Right hindlimb (tissue), 1 donor: ENCODE measurements at places on chromosomes 16 and 17.

GRCh38 chr16:84544031-84544773, 39.7 kb upstream of the MEAK7 start:
- no peak for DNase-seq

GRCh38 chr16:81928975-81929374, 82.3 kb downstream of the SDR42E1 start:
- peak; percentile 44 for DNase-seq

DNA sequence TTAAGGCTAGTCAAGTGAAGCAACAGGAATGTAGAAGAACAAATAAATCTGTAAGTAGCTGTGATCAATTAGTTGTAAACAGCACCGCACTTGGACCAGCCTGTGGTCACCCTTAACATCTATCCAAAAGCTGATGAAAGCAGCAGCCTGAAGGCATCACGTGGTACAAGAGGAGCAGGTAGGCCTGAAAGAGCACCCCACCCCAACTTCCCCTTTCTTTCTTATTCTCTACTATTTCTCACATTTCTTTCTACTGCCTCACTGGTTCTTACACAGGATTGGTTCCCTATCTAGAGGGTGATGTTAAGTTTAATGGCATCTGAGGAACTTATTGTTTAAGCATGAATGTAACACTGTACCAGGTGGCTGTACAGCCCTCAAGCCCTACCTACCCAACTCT, 42.6 kb upstream of the CLEC18B start:
- DNase-seq: no peak

DNA sequence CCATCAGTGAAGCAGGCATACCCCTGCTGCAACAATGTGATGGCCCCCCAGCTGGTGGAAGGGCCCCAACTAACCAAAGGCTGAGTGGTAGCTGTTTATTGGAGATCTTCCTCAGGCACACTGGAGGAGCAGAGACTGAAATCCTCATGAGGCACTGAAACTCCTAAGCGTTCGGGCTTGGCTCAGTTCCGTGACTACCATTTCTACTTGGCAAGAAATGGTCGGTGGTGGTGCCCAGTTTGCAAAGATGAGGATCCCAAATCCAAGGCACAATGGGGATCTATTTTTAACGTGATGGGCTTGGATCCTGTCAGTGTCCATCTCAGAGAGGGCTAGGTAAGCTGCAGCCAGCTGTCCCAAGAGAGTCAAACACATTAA, 82.8 kb downstream of the TNFRSF13B start:
- no peak for DNase-seq

DNA sequence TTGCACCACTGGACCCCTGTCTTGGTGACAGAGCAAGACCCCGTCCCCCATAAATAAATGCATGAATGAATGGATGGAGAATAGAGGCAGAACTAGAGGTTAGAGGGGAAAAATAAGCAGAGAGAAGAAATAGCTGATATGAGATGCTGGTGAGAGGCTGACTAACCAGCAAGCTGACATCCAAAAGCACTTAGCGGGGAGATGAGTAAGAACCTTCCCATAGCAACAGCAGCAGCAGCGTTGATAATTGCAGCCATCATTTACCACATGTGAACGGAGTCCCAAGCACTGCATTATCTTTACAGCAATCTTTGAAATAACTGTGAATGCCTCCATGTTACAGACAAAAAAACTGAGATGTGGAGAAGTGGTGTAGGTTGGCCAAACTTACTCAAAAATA, 777.3 kb upstream of the EEF2KMT start:
- no peak for DNase-seq

DNA sequence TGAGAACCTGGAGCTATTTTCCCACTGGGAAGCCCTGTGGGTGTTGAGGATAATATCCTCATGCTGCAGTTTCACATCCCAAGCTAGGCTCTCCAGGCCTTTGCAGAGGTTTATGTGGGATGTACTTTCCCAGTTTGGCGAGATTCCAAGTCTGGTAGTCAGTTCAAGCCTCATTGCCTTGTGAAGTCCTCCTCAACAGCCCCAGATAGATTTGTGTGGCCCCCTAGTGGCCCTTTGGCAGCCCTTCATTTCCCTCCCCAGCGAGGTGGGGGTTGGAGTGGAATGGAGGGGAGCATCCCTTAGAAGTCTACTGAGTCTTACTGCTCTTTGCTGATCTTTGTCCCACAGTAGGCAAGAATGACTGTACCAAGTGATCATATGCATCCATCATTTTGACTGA, 137.9 kb downstream of the CDH11 start:
- DNase-seq: peak; percentile 57

GRCh38 chr16:65817799-65818198, 548.7 kb upstream of the CDH5 start:
- DNase-seq: no peak

- peak; percentile 4 for DNase-seq
Observed at GRCh38 chr16:27839419-27839818, 224.1 kb downstream of the GSG1L start.

GRCh38 chr17:740240-741017, 8.0 kb downstream of the TLCD3A start:
- DNase-seq: no peak

- no peak for DNase-seq
Observed at GRCh38 chr17:30173649-30174048, 57.0 kb downstream of the NSRP1 start.

DNA sequence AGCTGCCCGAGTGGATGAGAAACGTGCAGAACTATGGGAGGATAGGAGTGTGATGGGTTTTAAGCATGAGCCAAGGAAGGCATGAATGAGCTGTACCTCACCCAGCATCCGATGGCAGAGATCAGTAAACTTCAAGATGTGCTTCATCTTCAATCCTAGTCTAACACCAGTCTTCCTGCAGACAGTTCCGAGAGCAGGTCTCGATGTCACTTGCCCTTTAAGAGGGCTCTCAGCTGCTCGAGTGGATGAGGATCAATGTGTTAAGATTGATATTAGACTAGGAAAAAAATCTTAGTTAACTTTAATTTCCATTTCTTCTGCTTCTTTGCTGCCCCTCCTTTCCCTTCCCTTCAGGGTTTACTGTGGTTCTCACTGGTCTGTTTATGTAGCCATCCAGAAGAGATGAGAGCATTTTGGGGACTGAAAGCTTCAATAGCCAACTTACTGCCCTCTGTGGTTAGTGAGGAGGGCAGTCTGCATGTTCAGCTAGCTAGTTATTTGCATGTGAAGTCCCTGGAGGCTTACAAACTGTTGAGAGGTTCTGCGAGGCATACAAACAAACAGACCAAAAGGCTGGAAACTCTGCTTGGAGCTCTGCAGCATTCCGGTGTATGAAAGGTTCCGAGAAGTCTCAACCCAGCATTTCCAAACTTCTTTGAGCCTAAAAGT, 15.3 kb downstream of the KLHL36 start:
- no peak for DNase-seq

GRCh38 chr17:76076765-76077583, 2.0 kb upstream of the ZACN start:
- DNase-seq: peak; percentile 28

DNA sequence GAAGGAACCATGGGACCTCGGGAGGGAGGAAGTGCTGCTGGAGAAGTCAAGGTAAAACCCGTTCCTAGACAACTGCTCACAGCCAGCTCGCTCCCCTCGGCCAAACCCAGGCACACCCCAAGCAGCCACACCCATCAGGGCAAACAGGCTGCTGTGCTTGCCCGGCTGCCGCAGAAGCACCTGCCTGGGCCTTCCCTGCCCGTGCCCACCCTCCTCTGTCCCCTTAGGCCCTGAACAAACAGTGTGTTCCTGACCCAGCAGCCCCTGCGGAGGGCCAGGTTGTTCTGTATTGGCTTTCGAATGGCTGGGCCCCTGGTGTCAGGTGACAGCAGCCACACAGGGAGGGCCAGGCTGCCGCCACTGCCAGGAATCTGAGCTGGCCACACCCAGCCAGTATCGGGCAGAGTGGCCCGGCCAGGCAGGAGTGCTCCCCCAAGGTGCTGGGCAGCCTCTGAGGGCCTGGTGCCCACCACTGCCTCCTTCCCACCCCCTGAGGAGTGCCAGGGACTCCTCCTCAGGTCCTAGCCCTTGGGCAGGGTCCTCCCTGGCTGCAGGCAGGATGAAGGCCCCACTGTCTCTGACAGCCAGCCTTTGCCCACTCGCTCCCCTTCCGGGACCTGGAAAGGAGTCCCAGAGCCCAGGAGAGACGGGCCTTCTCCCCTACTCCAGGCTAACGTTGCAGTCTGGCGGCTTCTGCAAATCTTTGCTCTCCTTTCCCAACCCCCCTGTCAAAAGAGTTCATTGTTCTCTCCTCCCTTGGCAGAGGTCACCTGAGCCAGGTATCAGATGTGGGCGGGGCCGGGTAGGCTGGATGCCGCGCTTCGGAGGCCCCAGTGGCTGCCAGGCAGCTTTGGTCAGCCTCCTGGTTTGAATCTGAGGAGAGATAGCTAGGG, 24.0 kb downstream of the LLGL2 start:
- no peak for DNase-seq

GRCh38 chr16:23902748-23903414, 67.1 kb downstream of the PRKCB start:
- DNase-seq: no peak

DNA sequence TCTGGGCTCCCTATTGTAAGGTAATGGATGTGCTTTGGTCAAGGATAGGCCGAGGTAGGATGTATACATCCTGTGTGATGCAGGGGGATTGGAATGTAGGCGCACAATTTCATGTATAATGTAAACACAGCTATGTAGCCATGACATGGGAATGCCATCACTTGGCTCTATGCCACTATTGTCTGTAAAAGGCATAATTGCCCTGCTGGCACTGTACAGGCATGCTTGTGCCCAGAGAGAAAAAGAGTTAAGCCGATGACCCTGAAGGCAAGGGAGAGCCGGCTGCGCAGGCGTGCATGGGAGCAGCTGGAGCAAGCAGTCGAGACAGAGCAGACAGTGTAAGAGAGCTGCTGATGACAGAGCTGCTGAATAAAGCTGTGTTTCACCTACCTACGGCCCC, 212.5 kb upstream of the CPHXL start:
- no peak for DNase-seq

DNA sequence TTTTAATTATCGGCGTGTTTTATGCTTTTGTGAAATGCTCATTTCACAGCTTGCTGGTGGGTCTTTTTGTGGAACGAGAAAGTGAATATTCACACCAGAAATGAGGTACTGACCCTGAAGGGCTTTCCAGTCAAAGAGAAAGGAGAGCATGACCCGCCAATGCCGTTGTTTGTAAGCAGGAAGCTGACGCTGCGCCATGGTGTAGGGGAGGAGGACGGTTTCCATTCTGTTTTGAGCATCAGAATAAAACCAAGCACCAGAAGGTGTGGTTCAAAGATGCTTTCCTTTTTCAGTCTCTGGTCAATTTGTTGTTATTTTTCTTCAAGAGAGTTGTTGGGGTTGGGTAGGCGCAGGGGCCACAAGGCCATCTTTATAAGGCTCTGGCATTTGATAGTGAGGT, 669.3 kb downstream of the WWOX start:
- DNase-seq: no peak

GRCh38 chr17:67164302-67164701, 80.7 kb downstream of the HELZ start:
- DNase-seq: no peak

- DNase-seq: no peak
Observed at GRCh38 chr16:77509796-77510195, 75.0 kb upstream of the ADAMTS18 start.

GRCh38 chr17:4840893-4841242, 7.7 kb downstream of the MINK1 start:
- DNase-seq: no peak

DNA sequence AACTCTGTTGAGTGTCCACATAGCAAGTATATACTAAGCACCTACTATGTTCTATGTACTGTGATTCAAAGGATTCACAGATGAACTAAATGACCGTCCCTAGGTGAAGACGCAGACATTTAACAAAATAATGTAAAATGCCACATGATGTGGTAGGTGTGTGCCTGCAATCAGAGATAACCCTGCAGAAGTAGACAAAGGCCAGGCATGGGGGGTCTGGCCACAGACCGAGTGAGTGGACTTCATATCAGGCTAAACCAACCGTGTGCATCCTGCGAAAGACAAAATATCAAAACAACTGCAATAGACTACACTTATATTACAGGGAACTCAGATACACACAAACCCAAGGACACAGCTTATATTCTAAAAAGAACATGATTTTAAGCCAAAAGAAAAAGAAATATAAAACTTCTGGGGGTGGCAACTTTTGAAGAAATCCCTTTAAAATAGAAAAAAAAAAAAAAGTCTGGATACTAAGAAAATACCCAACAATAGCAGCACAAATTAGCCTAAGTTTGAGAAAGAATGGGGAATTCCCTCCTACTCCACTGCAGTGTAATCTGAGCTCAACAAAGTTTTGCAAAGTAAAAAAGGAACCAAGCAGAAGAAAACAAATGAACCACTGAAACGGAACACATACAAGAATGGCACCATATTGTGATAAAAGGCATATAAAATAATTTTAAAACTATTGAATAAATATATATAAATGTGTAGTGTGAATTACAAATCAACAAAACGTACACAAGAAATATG, 12.3 kb downstream of the HSDL1 start:
- no peak for DNase-seq

- no peak for DNase-seq
Observed at GRCh38 chr17:8341456-8341855, 1.8 kb downstream of the ODF4 start.

DNA sequence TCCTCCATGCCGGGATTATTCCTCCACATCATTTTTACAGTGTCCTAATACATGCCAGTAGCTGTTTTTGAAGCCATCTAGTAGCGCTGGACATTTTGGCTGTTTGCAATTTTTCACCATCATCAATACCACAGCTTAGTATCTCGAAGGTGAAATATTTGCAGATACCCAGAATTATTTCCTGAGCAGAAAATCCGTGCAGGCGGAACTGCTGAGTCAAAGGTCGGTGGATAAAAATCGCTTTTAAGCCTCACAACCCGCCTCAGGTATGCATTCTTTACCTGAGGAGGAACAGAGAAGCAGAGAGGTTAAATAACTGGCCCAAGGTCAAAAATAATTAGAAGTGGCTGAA, 584 bp upstream of the TNRC6A start:
- no peak for DNase-seq

- DNase-seq: no peak
Observed at GRCh38 chr16:56980201-56980535, 9.2 kb upstream of the NLRC5 start.

- no peak for DNase-seq
Observed at GRCh38 chr17:6506679-6507231, 49.6 kb downstream of the PITPNM3 start.

GRCh38 chr16:57038166-57038565, 48.8 kb downstream of the NLRC5 start:
- no peak for DNase-seq
